ENCODE measurements at places on chromosomes 6 and 20. TPM values are rescaled to one million over a fixed set of nuclear protein-coding genes. Genes with fewer than 3 reads are reported as not detected.
A peak's percentile ranks its signal among the peaks of the same experiment; 100 is the strongest.

GRCh38 chr6:25882051-25882496 is 8.0 kb upstream of the SLC17A3 start:
- no peak for DNase-seq
- no peaks in the 10 kb centered on the region for H3K36me3 ChIP-seq
- no peaks in the 10 kb centered on the region for H3K27me3 ChIP-seq
- no peaks in the 10 kb centered on the region for H3K4me1 ChIP-seq
- H3K4me3 ChIP-seq, result no peak overlapping the region
- H3K27ac ChIP-seq, result no peak overlapping the region

IMPG1 gene
- not detected for total RNA-seq

- no peak overlapping the region for H3K4me3 ChIP-seq
- peak; percentile 24 for DNase-seq
- no peaks in the 10 kb centered on the region for H3K27me3 ChIP-seq
- no peaks in the 10 kb centered on the region for H3K4me1 ChIP-seq
- H3K27ac ChIP-seq, result no peak overlapping the region
These were observed 92.6 kb upstream of the CLDN20 start for GRCh38 chr6:155171109-155171746.

DNA sequence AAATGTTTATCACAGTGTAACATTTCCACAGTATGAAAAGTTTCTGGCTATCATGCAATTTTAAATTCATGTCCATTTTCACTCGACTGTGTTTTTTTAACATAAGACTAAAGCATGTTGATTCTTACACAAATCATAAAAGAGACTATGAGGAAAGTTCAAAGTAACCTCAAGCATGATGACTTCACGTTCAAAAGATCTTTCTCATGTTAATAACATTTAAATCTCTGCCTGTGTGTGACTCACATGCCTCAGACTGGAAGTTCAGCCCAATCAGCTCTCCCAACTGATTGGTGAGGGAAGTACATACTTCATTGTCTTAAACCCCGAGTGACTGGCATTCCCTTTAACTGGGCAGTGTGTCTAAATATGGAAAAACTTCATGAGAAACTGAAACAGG is 37.4 kb downstream of the ATXN1 start:
- no peak for DNase-seq
- peak overlapping the region; percentile 96 for H3K27ac ChIP-seq
- H3K4me3 ChIP-seq, result no peak overlapping the region
- peaks cover 14% of the 10 kb centered on the region for H3K4me1 ChIP-seq
- H3K27me3 ChIP-seq, result no peaks in the 10 kb centered on the region
- no peaks in the 10 kb centered on the region for H3K36me3 ChIP-seq

- H3K4me1 ChIP-seq, result no peaks in the 10 kb centered on the region
- no peak overlapping the region for H3K4me3 ChIP-seq
- no peak for DNase-seq
- no peak overlapping the region for H3K27ac ChIP-seq
- H3K36me3 ChIP-seq, result no peaks in the 10 kb centered on the region
These were observed 9.9 kb downstream of the DNMT3B start for GRCh38 chr20:32772046-32772445.

DEFB112 gene
- not detected for total RNA-seq

GRCh38 chr6:46024124-46024769 is 8.6 kb upstream of the CLIC5 start:
- no peaks in the 10 kb centered on the region for H3K27me3 ChIP-seq
- H3K36me3 ChIP-seq, result no peaks in the 10 kb centered on the region
- H3K27ac ChIP-seq, result no peak overlapping the region
- H3K4me1 ChIP-seq, result no peaks in the 10 kb centered on the region
- no peak overlapping the region for H3K4me3 ChIP-seq

DNA sequence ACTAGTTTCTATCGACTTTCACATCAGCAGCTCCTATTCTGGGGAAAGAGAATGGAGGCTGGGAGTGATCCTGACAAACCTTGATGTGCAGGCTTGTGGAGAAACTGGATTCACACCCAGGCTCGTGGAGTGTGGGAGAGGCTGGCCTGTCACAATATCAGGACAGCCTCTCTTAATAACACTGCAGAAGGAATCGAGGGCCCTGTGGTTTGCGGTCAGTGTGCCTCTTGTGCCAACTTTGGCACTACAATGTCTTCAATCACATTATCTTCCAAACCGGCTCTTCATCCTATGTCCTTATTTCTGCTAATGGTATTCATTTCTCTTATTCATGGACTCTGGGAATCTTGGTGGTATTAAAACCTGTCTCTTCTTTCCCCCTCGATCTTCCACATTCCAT is 92.7 kb downstream of the PRL start:
- no peaks in the 10 kb centered on the region for H3K27me3 ChIP-seq
- H3K4me3 ChIP-seq, result no peak overlapping the region
- no peaks in the 10 kb centered on the region for H3K36me3 ChIP-seq
- no peak for DNase-seq
- H3K4me1 ChIP-seq, result no peaks in the 10 kb centered on the region

DNA sequence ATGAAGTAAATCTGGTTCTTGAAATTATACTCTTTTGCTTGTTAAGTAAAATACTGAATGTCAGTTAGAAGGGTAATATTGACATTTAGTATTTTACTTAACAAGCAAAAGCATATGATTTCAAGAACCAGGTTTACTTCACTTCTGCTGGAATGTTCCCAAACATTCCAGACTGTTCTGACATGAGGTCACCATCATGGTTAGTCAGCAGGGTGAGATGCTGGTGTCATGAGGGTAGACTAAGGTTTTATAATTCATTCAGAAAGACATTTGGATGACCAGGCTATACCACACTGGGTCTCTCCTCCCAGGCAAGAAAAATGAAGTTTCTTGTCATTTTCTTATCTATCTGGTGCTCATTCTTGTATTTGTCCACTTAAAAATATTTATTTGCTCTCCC is 414.4 kb upstream of the MMS22L start:
- no peaks in the 10 kb centered on the region for H3K27me3 ChIP-seq
- H3K4me3 ChIP-seq, result no peak overlapping the region

DNA sequence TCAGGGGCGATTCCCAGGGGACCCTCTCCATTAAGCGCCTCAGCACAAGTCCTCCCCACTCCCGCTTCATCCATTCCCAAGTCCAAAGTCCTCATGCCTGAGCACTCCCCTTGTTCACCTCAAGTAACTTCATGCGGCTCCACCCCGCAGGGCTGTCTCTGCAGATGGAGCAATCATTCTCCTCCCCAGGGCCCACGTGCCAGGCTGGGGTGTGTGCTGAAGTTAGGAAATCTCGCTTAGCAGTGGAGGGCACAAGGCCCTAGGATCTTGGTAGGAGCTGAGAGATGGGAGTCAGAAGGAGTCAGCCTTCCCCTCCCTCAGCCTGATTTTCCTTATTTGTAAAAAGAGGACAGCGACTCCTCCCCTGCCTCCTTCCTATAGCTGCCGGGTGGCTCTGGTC is 3.5 kb downstream of the TGM3 start:
- no peaks in the 10 kb centered on the region for H3K27me3 ChIP-seq
- no peak overlapping the region for H3K4me3 ChIP-seq
- no peaks in the 10 kb centered on the region for H3K36me3 ChIP-seq

DNA sequence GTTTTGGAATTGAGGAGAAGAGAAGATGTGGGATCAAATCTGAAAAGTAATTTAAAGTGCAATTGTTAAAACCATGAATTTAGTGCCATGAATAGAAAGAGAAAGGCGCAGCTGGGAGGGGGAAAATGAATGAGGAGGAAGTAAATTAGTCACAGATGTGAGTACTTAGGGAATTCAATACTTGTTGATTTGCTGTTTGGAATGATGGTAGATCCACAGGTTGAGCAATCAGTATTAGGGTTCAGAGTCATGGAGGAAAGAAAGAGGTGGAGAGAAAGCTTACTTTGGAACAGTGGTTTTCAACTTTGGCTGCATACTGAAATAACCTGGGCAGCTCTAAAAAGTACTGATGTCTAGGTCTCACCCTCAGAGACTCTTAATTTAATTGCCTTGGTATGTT is 229.7 kb upstream of the ASCC3 start:
- no peaks in the 10 kb centered on the region for H3K27me3 ChIP-seq
- H3K36me3 ChIP-seq, result no peaks in the 10 kb centered on the region
- no peak overlapping the region for H3K27ac ChIP-seq
- no peak overlapping the region for H3K4me3 ChIP-seq
- DNase-seq, result no peak

- no peak overlapping the region for H3K4me3 ChIP-seq
- no peak overlapping the region for H3K27ac ChIP-seq
- H3K4me1 ChIP-seq, result no peaks in the 10 kb centered on the region
- no peaks in the 10 kb centered on the region for H3K27me3 ChIP-seq
- no peaks in the 10 kb centered on the region for H3K36me3 ChIP-seq
These were observed 159.4 kb upstream of the SPTLC3 start for GRCh38 chr20:12849225-12849910.

GRCh38 chr20:19712721-19713260 is 45.3 kb upstream of the RIN2 start:
- peak overlapping the region; percentile 70 for H3K27ac ChIP-seq
- H3K4me1 ChIP-seq, result peaks cover 4% of the 10 kb centered on the region
- no peaks in the 10 kb centered on the region for H3K27me3 ChIP-seq
- no peak overlapping the region for H3K4me3 ChIP-seq

DNA sequence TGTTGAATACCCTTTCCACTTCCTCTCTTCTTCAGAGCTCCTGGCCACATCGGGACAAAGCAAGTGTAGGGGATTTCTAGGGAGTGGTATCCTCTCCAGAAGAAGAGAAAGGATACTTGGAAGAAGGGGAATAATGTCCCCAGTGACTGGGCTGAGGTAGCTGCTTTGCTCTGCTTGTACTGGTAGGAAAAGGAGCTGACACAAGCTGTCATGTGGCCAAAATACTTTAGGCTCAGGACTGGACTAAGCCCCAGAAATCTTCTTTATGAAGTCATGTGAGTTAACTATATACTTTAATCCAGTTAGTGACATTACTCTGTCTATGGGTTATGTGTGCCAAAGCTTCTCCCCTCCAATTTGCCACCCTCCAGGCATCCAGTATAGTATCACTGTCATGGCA is 40.5 kb downstream of the AKIRIN2 start:
- DNase-seq, result no peak
- H3K27me3 ChIP-seq, result no peaks in the 10 kb centered on the region
- H3K4me3 ChIP-seq, result no peak overlapping the region
- no peak overlapping the region for H3K27ac ChIP-seq

HLA-DOB gene
- 0.82 TPM for total RNA-seq

DNA sequence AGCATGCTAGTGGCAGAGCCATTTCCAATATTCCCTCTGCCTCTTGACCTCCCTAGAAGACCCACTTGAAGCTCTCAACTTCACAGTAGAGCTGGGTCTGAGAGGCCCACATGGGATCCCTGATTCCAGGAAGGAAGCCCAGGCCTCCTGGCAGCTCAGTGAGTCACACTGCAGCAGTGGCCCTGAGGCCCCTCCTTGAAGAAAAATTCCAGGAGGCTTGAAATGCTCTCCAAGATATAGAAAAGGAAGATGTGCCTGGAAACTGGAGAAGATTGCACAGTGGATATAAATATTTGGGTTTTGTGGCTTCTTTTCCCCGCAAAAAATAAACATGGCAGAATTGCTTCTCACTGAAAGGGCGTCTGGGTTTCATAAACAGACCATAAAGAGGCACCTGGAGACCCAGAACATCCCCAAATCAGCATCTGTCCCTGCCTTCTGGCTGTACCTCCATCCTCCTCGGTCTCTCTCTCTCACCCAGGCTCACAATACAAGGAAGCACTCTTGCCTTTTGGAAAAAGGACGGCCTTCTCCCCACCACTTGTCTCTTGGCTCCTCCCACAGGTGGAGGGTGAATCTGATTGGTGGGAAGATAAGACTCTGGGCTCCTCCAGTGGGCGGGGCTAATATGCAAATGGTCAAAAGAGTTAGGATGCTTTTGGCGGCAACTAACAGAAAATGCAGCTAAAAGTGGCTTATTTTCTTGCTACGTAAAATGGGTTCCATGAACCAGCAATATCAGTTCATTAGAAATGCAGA is 200.0 kb upstream of the SULF2 start:
- no peaks in the 10 kb centered on the region for H3K27me3 ChIP-seq
- no peaks in the 10 kb centered on the region for H3K4me1 ChIP-seq
- no peaks in the 10 kb centered on the region for H3K36me3 ChIP-seq
- H3K27ac ChIP-seq, result no peak overlapping the region

GRCh38 chr6:163646133-163646532 is 231.6 kb downstream of the QKI start:
- no peak for DNase-seq
- H3K4me3 ChIP-seq, result no peak overlapping the region
- H3K27ac ChIP-seq, result no peak overlapping the region
- H3K4me1 ChIP-seq, result no peaks in the 10 kb centered on the region
- H3K27me3 ChIP-seq, result no peaks in the 10 kb centered on the region
- H3K36me3 ChIP-seq, result no peaks in the 10 kb centered on the region

ADA gene
- 6.5 TPM for total RNA-seq

DNA sequence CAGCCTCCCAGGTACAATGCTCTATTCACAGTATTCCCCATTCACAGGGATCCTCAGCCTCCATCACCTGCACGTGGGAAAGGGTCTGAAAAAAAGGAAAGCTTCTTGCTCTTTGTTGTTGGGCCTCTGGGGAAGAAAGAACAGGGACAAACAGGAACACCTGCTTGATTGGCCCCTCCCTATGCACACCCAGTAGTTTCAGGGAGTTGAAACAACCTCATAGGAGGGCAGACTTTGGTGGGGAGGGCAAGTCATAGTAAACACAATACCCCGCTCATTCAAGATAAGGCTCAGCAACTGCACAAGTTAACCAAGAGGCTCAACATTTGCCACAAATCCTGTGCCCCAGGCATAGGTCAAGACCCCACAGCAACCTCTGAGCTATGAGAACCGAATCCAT is 1.7 kb downstream of the GHRH start:
- no peaks in the 10 kb centered on the region for H3K27me3 ChIP-seq
- H3K27ac ChIP-seq, result no peak overlapping the region
- H3K4me3 ChIP-seq, result no peak overlapping the region
- no peaks in the 10 kb centered on the region for H3K4me1 ChIP-seq
- no peaks in the 10 kb centered on the region for H3K36me3 ChIP-seq
- DNase-seq, result no peak

- H3K36me3 ChIP-seq, result no peaks in the 10 kb centered on the region
- H3K4me3 ChIP-seq, result no peak overlapping the region
- DNase-seq, result no peak
- H3K27ac ChIP-seq, result no peak overlapping the region
- no peaks in the 10 kb centered on the region for H3K27me3 ChIP-seq
These were observed 56.1 kb upstream of the HFE start for GRCh38 chr6:26031151-26031594.

DNA sequence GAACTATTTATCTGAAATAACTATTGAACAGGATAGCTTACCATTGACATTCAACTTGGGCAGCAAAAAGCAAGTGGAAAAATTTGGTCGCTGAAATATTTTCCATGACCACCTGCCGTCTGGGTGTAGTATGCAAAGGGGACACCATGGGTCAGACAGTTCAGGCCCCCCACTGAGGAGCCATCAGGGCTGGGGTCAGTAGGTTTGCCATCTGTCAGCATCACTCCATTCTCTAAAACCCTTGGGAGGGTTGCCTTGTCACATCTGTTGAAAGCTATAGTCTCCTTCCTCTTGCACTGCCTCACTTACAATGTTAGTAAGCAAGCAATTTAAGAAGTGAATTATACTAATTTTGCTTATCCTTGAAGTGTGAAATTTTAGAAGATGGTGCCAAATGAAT is 44.9 kb downstream of the NRN1 start:
- no peaks in the 10 kb centered on the region for H3K4me1 ChIP-seq
- no peak overlapping the region for H3K4me3 ChIP-seq
- H3K27ac ChIP-seq, result no peak overlapping the region

GRCh38 chr6:146364816-146365594 is 178.6 kb upstream of the RAB32 start:
- H3K27me3 ChIP-seq, result no peaks in the 10 kb centered on the region
- no peak for DNase-seq
- no peaks in the 10 kb centered on the region for H3K4me1 ChIP-seq
- H3K4me3 ChIP-seq, result no peak overlapping the region
